ENCODE measurements at places on chromosomes 16 and 17. TPM values are rescaled to one million over a fixed set of nuclear protein-coding genes. Genes with fewer than 3 reads are reported as not detected.

GRCh38 chr17:1629504-1630310 is 1.1 kb upstream of the SLC43A2 start:
- peaks cover 16% of the 10 kb centered on the region for H3K4me1 ChIP-seq
- DNase-seq: no peak
- H3K27ac ChIP-seq: peak overlapping the region; percentile 80
- no peaks in the 10 kb centered on the region for H3K36me3 ChIP-seq

Gene CCDC144A
- total RNA-seq: 0.16 TPM

GRCh38 chr16:17204206-17204605 is 266.6 kb downstream of the XYLT1 start:
- DNase-seq: no peak
- no peak overlapping the region for H3K4me3 ChIP-seq
- peaks cover 2% of the 10 kb centered on the region for H3K4me1 ChIP-seq
- H3K27me3 ChIP-seq: no peaks in the 10 kb centered on the region

Gene DNAH3
- total RNA-seq: not detected

- H3K4me1 ChIP-seq: peaks cover 52% of the 10 kb centered on the region
- H3K36me3 ChIP-seq: no peaks in the 10 kb centered on the region
- H3K4me3 ChIP-seq: no peak overlapping the region
- no peaks in the 10 kb centered on the region for H3K27me3 ChIP-seq
These were observed 43.3 kb upstream of the ZCCHC14 start for GRCh38 chr16:87535855-87536794.

Gene CKLF
- total RNA-seq: 42.5 TPM

DNA sequence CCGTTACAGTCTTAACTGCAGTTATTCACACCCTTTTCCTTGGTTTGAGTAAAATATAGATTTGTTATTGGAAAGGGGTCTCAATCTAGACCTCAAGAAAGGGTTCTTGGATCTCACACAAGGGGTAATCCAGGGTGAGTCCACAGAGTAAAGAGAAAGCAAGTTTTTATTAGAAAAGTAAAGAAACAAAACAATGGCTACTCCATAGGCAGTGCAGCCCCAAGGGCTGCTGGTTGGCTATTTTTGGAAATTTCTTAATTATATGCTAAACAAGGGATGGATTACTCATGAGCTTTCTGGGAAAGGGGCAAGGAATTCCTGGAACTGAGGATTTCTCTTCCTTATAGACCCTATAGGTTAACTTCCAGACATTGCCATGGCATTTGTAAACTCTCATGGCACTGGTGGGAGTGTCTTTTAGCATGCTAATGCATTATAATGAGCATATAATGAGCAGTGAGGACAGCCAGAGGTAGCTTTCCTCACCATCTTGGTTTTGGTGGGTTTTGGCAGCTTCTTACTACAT is 24.5 kb upstream of the MILR1 start:
- no peak overlapping the region for H3K27ac ChIP-seq
- no peak overlapping the region for H3K4me3 ChIP-seq
- peaks cover 10% of the 10 kb centered on the region for H3K4me1 ChIP-seq
- no peak for DNase-seq
- peaks cover 22% of the 10 kb centered on the region for H3K27me3 ChIP-seq

DNA sequence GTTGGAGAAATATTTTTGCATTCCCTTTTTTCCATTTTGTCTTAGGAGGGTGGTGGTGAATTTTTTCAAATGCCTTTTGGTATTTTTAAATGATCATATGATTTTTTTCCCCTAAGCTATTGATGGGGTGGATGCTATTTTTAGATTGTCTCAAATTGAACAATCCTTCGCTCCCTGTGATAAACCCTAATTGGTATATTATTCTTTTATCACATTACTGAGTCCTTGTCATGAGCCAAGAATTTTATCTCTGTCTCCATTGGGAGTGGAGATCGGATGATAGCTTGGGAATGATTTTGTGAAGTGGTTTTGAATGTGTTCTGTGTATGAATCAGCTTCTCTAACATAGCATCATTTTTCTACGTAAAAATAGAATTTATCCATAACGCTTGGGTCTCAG is 15.4 kb downstream of the NECAB2 start:
- H3K4me3 ChIP-seq: no peak overlapping the region
- DNase-seq: no peak
- peaks cover 37% of the 10 kb centered on the region for H3K27me3 ChIP-seq
- no peaks in the 10 kb centered on the region for H3K36me3 ChIP-seq
- H3K27ac ChIP-seq: no peak overlapping the region
- H3K4me1 ChIP-seq: peaks cover 2% of the 10 kb centered on the region

DNA sequence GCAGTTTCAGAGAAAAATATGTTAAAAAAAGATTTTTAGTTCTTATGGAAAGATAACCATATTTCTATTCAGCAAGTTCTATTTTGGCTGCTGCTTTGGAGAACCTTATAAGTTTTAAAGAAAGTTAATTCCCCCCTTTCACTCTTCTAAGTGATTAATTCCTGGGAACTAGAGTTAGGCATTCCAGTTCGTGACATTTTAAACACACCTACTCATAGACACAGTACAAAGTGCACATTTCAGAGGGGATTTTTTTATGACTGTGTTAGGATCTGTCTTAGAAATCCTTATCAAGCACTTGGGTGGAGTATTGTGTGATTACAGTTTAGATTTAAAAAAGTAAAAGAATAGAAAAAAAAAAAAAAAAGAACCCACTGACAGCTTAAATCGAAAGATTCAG is 3.5 kb upstream of the CDH11 start:
- H3K27me3 ChIP-seq: no peaks in the 10 kb centered on the region
- no peak overlapping the region for H3K4me3 ChIP-seq
- H3K27ac ChIP-seq: no peak overlapping the region
- DNase-seq: no peak
- no peaks in the 10 kb centered on the region for H3K36me3 ChIP-seq
